DND-41 (cell line): ENCODE measurements at places on chromosomes 2 and 18.
A peak's percentile ranks its signal among the peaks of the same experiment; 100 is the strongest.

DNA sequence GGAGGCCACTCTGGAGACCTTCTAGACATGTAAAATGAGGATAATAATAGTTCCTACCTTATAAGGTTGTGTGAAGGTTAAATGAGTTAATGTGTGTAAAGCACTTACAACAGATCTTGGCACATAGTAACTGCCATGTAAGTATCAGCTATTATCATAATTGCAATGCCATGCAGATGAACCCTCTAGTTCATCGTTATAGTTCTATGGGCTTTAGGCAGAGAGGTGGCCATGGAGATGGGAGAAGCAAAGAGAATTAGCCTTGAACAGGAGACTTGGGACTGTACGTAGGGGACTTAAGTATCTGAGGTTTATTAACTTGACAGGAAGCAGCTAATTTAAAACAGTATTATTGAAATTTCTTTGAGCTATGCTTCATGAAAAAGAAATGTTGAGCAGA is 151.8 kb downstream of the PIK3C3 start:
- no peak overlapping the region for H3K4me3 ChIP-seq
- no peaks in the 10 kb centered on the region for H3K36me3 ChIP-seq
- no peak for DNase-seq

DNA sequence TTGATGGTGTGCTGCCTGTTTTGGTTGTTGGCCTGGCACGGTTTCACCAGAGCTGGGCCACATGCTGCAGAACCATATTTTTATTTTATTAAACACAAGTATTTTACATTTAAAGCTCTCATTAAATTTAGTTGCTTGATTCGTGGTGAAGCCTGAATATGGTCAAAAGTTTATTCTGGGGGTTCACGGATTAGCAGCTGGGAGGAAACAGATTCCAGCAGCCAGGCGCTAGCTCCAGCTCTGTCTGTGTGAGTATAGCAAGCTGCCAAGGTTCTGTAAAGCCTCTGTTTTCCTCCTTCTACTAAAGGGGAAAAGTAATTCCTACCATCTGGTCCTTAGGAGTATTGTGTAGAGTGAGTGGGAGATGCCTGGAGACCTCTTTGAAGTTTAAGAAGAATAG is 22.5 kb downstream of the GATA6 start:
- H3K4me3 ChIP-seq, result no peak overlapping the region
- H3K27me3 ChIP-seq, result peaks cover 6% of the 10 kb centered on the region
- DNase-seq, result no peak
- H3K4me1 ChIP-seq, result no peaks in the 10 kb centered on the region
- no peaks in the 10 kb centered on the region for H3K36me3 ChIP-seq

GRCh38 chr2:138930571-138930970 is 150.4 kb upstream of the NXPH2 start:
- H3K4me3 ChIP-seq, result no peak overlapping the region
- no peaks in the 10 kb centered on the region for H3K4me1 ChIP-seq

- H3K27ac ChIP-seq, result no peak overlapping the region
- DNase-seq, result no peak
- no peaks in the 10 kb centered on the region for H3K36me3 ChIP-seq
- no peaks in the 10 kb centered on the region for H3K27me3 ChIP-seq
These were observed 141.9 kb downstream of the LCLAT1 start for GRCh38 chr2:30588994-30589393.

GRCh38 chr2:1458432-1458831 is 45.2 kb downstream of the TPO start:
- no peaks in the 10 kb centered on the region for H3K36me3 ChIP-seq
- H3K27ac ChIP-seq, result no peak overlapping the region
- no peak overlapping the region for H3K4me3 ChIP-seq

- H3K27me3 ChIP-seq, result peaks cover 8% of the 10 kb centered on the region
- H3K27ac ChIP-seq, result no peak overlapping the region
- no peak overlapping the region for H3K4me3 ChIP-seq
- H3K4me1 ChIP-seq, result no peaks in the 10 kb centered on the region
These were observed 252.4 kb upstream of the SALL3 start for GRCh38 chr18:78727057-78727739.

GRCh38 chr2:195734395-195734794 is 77.4 kb downstream of the SLC39A10 start:
- H3K4me1 ChIP-seq, result peaks cover 12% of the 10 kb centered on the region; the same call in 1 of the 2 replicates
- H3K27me3 ChIP-seq, result no peaks in the 10 kb centered on the region
- H3K36me3 ChIP-seq, result peaks cover 74% of the 10 kb centered on the region
- no peak overlapping the region for H3K27ac ChIP-seq

- no peaks in the 10 kb centered on the region for H3K27me3 ChIP-seq
- no peaks in the 10 kb centered on the region for H3K4me1 ChIP-seq
- no peak overlapping the region for H3K4me3 ChIP-seq
- no peak for DNase-seq
These were observed 441.0 kb upstream of the MAP2 start for GRCh38 chr2:208982831-208983230.

- H3K4me3 ChIP-seq, result peak overlapping the region; percentile 68
- H3K36me3 ChIP-seq, result peaks cover 34% of the 10 kb centered on the region
- peaks cover 50% of the 10 kb centered on the region for H3K4me1 ChIP-seq
- peak; percentile 35 for DNase-seq
- peak overlapping the region; percentile 91 for H3K27ac ChIP-seq
These were observed 680 bp downstream of the ATP5F1A start for GRCh38 chr18:46097431-46097800.

- H3K4me1 ChIP-seq, result peaks cover 60% of the 10 kb centered on the region
- no peak for DNase-seq
- H3K27ac ChIP-seq, result peak overlapping the region; percentile 71
- no peaks in the 10 kb centered on the region for H3K36me3 ChIP-seq
- H3K27me3 ChIP-seq, result no peaks in the 10 kb centered on the region
These were observed 596 bp downstream of the MREG start for GRCh38 chr2:216012830-216013079.

GRCh38 chr2:133241224-133241571 is 327.1 kb downstream of the NCKAP5 start:
- H3K27ac ChIP-seq, result no peak overlapping the region
- no peaks in the 10 kb centered on the region for H3K36me3 ChIP-seq
- no peak overlapping the region for H3K4me3 ChIP-seq
- peaks cover 4% of the 10 kb centered on the region for H3K27me3 ChIP-seq
- no peak for DNase-seq
- no peaks in the 10 kb centered on the region for H3K4me1 ChIP-seq

DNA sequence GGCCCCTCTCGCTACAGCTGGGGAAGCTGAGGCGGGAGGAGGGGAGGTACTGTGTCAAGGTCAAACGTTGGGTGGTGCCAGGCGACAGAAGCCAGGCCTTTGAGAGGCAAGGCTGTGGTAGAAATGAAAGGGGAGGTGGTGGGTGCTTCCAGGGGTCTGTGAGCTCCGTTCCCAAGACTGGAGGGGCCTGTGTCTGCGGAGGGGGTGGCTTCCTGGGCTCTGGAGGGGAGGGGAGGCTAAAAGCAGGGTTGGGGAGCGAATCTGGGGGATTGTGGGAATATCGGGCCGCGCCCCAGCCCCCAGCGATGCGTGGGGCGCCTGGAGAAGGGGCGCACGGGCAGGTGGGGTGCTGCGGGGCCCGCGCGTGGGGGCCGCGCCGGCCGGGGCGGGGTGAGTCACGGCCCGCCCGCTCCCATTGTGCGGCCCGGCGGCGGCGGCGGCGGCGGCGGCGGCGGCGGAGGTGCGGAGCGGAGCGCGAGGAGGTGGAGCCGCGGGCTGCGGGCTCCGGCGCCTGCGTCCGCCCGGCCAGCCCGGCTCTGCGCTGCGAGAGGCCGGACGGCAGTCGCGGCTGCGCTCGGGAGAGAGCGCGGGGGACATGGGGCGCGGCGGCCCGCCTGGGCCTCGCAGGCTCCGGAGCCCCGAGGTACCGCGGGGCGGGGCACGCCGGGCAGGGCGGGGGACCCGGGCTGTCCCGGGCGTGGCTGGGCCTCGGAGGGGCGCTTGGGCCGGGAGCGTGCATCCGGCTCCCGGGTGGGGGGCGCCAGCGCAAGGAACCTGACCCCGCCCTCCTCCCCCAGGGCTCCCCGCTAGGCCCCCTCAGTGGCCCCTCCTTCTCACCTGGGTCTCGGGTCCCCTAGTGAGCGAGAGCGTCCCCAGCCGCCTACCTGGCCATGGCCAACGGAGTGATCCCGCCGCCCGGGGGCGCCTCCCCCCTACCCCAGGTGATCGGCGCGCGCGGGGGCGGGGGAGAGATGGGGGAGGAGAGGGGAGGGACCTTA is at the start of gene SLC4A3:
Gene SLC4A3, plus strand, starts transcription at position 528 of the 998 bp plus-strand sequence. Its CDS starts 363 bp downstream, at position 891.
- DNase-seq, result no peak
- no peak within 1 kb of the TSS for H3K4me3 ChIP-seq
- H3K36me3 ChIP-seq, result no peaks in the 10 kb centered on the region
- H3K4me1 ChIP-seq, result no peaks in the 10 kb centered on the region
